Upper lobe of left lung (tissue), 6 donors: ENCODE measurements at places on chromosomes 3 and 15.

GRCh38 chr15:88342666-88343065 is 86.1 kb upstream of the NTRK3 start:
- no peak for DNase-seq

DNA sequence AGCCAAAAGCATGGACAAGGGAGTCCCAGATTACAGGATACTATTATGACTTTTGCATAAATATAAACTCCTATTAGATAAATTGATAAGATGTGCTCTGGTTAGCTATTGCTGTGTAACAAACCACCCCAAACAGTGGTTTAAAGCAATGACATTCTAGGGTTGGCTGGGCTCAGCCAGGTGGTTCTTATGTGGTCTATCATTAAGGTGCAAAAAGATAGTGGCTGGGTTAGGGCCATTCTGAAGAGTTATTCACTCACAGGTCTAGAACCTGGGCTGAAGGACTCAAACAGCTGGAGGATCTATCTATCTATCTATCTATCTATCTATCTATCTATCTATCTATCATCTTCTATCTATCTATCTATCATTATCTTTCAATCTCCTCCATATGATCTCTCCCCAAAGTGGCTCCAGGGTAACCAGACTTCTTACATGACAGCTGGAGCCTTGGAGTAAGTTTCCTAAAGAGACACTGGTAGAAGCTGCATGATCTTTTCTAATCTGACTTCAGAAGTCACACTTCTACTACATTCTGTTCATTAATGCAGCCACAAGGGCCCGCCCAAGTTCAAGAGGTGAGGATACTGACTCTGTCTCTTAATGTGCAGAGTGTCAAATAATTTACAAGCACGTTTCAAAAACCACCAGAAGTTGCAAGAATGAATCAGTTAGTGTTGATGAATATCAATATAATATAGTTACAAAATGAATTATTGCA is 74.9 kb upstream of the XCR1 start:
- no peak for DNase-seq

- no peak for DNase-seq
Measured at GRCh38 chr3:49534581-49535441, 19.5 kb upstream of the BSN start.

- no peak for DNase-seq
Measured at GRCh38 chr3:120741320-120741719, 996 bp downstream of the RABL3 start.

DNA sequence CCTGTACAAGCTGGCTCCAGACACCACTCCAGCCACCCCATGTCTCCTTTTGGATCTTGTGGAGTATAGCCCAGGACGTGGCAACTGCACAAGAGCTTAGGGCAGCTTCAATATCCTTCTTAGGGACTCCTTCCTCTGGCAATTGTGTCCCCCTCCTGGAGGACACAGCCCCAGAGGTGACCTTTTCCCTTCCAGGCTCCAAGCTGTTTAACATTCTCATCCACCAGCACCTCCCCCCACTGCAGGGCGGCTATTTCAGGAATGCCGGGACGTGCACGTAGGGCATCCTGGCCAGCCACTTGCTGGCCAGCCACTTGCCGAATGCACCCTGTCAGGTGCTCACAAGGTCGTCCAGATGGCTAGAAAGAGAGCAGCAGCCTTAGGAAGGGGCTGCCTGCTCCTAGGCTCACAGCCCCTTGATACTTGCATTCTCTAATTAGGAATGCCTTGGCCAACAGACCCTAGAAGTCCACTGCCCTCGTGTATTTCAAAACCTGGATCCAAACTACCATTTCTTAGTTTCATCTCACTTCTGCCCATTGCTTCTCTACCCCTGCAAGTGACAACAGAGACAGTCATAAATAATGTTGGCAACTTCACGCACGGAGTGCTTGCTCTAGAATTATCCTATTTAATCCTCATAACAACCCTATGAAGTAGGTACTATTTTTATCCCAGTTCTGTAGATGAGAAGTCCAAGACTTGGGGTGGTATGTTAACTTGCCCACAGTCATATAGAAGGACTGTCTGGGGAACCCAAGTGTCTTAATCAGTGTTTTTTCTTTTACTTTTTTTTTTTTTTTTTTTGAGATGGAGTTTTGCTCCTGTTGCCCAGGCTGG is 24.5 kb upstream of the IDH2 start:
- no peak for DNase-seq

- DNase-seq: no peak
Measured at GRCh38 chr3:33047842-33048834, 48.8 kb downstream of the GLB1 start.

GRCh38 chr3:116821371-116821770 is 111.8 kb downstream of the TUSC7 start:
- no peak for DNase-seq

DNA sequence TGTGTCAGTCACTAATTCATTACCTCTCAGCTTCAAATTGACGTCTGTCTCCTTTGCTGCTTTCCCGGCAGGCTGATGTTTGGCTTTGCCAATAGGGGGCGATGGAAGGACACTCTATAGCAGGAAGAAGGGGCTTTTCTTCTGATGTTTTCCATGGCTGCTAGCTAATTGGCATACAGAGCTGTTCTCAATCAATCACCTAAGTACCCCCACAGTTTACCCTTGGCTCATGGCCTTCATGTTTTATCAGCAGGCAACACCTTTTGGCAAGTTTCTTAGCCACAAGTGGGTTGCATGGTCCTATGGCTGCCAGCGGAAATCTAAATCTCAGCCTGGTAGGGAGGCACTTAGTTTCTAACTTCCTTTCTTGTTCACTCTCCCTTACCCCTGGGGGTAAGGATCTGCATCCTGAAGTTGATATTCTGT is 45.0 kb downstream of the ESYT3 start:
- DNase-seq: no peak
